ENCODE measurements at places on chromosomes 7 and 10.

GRCh38 chr7:80611779-80612178 is 26.7 kb upstream of the CD36 start:
- H3K36me3 ChIP-seq, result no peaks in the 10 kb centered on the region
- ATAC-seq, result no peak
- no peaks in the 10 kb centered on the region for H3K27me3 ChIP-seq
- no peaks in the 10 kb centered on the region for H3K4me1 ChIP-seq

GRCh38 chr10:3871424-3871996 is 86.5 kb upstream of the KLF6 start:
- ATAC-seq, result no peak
- H3K27ac ChIP-seq, result peak overlapping the region; percentile 98
- no peak overlapping the region for H3K4me3 ChIP-seq
- H3K36me3 ChIP-seq, result no peaks in the 10 kb centered on the region
- H3K4me1 ChIP-seq, result peaks cover 76% of the 10 kb centered on the region
- no peaks in the 10 kb centered on the region for H3K27me3 ChIP-seq

DNA sequence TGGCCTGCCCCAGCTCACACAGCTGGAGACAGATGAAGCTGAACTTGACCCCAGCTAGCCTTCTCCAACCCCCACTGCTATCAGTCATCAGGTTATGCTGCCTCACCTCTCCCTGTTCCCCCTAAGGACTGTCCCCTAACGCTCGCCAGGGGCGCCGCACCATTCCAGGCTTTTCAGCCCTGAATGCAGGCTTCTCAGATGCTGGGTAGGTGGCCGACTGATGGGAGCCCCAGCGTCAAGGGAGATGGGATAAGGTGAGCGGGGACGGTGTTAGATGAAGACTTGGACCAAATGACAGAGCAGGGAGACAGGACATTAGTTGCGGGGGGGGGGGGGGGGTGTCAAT is 15.8 kb upstream of the OPALIN start:
- H3K27ac ChIP-seq, result no peak overlapping the region
- H3K4me3 ChIP-seq, result peak overlapping the region; percentile 72
- ATAC-seq, result no peak
- H3K4me1 ChIP-seq, result peaks cover 25% of the 10 kb centered on the region
- peaks cover 42% of the 10 kb centered on the region for H3K27me3 ChIP-seq
- H3K36me3 ChIP-seq, result no peaks in the 10 kb centered on the region

DNA sequence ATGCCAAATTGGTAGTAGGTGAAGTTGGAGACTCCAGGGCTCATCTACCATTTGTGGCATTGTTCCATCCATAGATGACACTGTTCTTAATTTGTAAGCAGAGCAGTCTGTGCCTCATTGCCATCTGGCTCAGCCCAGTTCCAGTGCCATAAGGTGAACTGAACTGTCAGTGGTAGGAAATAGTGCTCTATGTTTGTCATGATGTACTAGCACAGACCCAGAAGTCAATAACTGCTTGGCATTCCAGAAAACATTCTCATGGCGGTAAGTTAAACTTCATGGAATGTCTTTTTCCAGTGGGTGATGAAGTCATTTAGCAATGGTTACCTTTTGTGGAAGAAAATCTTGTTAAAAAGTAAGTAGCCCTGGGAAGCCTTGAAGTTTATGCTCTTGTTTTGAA is 302.7 kb downstream of the SUGCT start:
- H3K36me3 ChIP-seq, result no peaks in the 10 kb centered on the region
- ATAC-seq, result no peak
- no peaks in the 10 kb centered on the region for H3K4me1 ChIP-seq
- no peaks in the 10 kb centered on the region for H3K27me3 ChIP-seq
- no peak overlapping the region for H3K4me3 ChIP-seq

DNA sequence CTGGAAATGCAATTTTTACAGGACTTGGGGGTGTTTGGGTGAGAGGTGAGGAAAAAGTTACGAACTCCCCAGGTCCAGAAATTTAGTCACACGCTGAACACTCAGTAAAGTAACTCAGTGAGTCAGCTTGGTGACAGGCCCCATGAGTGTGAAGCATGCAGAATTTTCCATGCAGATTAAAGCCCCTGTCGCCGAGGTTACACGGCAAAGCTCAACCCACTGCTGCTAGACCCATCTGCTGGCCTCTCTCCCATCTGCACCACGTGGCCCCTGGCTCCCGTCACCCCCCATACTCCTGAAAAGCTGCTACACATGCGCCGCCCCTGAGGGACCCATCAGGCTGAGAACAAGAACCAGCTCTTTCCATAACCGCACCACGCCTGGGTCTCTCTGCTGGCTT is 7.0 kb upstream of the MMP21 start:
- H3K4me3 ChIP-seq, result no peak overlapping the region
- peaks cover 32% of the 10 kb centered on the region for H3K36me3 ChIP-seq
- H3K27ac ChIP-seq, result no peak overlapping the region
- no peak for ATAC-seq
- H3K4me1 ChIP-seq, result peaks cover 6% of the 10 kb centered on the region

DNA sequence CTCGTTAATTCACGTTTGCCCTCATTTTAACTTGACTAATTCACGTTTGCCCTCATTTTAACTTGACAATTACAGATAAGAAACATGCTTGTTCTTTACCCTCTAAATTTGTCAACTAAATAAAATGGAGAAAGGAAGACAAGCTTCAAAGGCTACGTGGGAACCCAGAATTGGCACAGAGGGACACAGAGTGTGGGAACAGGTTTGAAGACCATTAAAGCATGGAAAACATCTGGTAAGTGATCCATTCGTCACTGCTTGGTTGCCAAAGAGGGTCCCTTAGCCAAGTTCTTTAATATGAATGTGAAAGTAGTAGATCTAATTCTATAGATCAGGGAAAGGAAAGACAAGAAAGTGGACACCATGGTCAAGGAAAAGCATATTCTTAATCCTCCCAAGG is 57.2 kb downstream of the ITIH5 start:
- H3K27ac ChIP-seq, result no peak overlapping the region
- ATAC-seq, result no peak
- no peaks in the 10 kb centered on the region for H3K4me1 ChIP-seq

DNA sequence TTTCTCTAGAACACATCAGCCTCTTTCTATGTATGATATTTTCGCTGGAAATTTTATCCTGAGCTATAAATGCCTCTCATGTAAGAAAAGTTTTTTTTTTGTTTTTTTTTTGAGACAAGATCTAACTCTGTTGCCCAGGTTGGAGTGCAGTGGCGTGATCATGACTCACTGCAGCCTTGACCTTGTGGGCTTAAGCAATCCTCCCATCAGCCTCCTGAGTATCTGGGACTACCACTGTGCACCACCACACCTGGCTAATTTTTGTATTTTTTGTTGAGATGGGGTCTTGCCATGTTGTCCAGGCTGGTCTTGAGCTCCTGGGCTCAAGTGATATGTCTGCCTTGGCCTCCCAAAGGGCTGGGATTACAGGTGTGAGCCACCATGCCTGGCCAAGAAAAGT is 80.4 kb downstream of the ADK start:
- H3K36me3 ChIP-seq, result peaks cover 9% of the 10 kb centered on the region
- ATAC-seq, result no peak
- H3K27ac ChIP-seq, result no peak overlapping the region
- H3K4me3 ChIP-seq, result no peak overlapping the region

DNA sequence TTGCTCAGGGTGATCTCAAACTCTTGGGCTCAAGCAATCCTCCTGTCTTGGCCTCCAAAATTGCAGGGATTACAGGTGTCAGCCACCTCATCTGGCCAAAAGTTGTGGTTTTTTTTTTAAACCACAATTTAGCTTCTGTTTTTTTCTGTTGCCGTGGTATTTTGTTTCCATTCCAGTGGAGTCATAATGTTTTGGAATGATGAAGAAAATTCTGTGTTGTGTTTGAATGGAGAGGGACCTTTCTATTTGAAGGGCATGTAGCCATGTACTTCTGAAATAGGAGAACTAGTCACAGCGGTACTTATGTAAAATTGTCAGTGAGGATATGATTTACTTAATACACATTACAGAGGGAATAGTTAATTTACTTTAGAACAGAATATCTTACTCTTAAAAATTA is 201.3 kb downstream of the ARL4A start:
- H3K4me1 ChIP-seq, result no peaks in the 10 kb centered on the region
- H3K36me3 ChIP-seq, result no peaks in the 10 kb centered on the region
- ATAC-seq, result no peak
- no peak overlapping the region for H3K4me3 ChIP-seq

All from stimulated activated memory B cell treated with anti-CD40 and anti-IgM and Interleukin-4, amounts not matched to agents 10 μg/mL and 1 μg/mL and 100 μg/mL, for 72 hours (primary cell).